Tongue (tissue), 3 donors: ENCODE measurements at places on chromosomes 5 and 9. TPM values are rescaled to one million over a fixed set of nuclear protein-coding genes. Genes with fewer than 3 reads are reported as not detected.

The CMYA5 gene
- total RNA-seq = 739 TPM

The SOHLH1 gene
- total RNA-seq = not detected

The FAM169A gene
- total RNA-seq = 1.8 TPM

The ENTREP1 gene
- 16.3 TPM for total RNA-seq

The PRDM9 gene
- total RNA-seq = not detected

The C5orf58 gene
- total RNA-seq = not detected

The UGT3A1 gene
- total RNA-seq = 26.6 TPM

The NAIP gene
- 11.6 TPM for total RNA-seq

The SLC25A48 gene
- 1.9 TPM for total RNA-seq

The COX7C gene
- 404 TPM for total RNA-seq

The PCSK5 gene
- 35.1 TPM for total RNA-seq

The BAAT gene
- 0.41 TPM for total RNA-seq

The TGFBI gene
- total RNA-seq = 376 TPM

The GRXCR2 gene
- not detected for total RNA-seq
